ENCODE measurements at places on chromosomes 7 and 10. TPM values are rescaled to one million over a fixed set of nuclear protein-coding genes. Genes with fewer than 3 reads are reported as not detected.

DNA sequence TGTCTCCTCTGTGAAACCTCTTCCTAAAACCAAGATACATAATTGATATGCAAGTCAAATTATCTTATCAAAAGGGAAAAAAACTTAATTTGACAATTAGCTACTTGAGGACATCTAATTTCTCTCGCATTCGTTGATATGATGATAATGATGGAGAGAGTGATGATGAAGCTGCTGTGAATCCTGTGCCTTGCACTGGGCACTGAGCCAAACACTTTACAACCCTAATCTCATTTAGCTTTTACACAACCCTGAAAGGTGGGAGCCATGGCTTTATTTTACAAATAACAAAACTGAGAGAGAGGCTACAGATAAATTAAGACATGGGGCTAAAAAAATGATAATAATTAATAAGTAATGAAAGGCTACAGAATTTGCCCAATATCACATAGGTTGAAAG lies 176.0 kb downstream of the NOC3L start:
- DNase-seq = no peak

- no peak for DNase-seq
Observed at GRCh38 chr10:130658687-130659290, 522.6 kb downstream of the GLRX3 start.

GRCh38 chr7:88229302-88229995 lies 9.6 kb upstream of the SRI start:
- DNase-seq = no peak

DNA sequence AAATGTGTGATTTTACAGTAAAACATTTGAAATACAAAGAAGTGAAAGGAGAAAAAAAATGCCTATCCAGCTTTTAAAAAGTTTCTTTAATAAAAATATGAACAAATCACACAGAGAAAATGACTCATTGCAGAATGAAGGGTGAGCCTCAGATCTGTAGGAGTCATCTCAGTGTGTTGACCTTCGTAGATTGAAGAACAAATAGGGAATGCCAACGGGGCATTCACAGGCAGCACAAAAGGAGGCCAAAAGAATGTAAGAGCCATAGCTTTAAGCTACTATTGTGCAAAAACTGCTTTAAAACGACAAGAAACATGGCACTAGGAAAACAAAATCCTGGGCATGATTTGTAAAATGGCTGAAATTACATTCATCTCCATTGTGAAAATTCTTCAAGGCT lies 782.7 kb upstream of the CELF2 start:
- DNase-seq = peak; percentile 34

DNA sequence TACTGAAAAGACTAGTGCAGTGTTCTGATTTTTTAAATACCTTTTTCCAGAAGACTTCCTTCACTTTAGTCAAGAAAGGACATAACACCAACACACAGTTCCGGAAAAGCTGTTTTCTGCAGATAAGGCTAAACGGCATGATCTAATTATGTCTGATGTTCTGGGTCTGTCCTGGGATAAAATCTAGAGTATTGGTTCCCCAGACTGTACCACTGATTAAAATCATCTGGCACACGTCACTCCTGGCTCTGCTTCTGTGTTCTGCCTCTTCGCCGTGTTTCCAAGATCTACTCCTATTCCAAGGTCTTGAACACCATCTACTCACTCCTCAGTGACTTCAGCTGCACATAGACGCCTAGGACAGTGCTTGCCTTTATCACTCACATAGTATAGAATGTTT lies 100.8 kb upstream of the SFMBT2 start:
- DNase-seq = peak; percentile 51

DNA sequence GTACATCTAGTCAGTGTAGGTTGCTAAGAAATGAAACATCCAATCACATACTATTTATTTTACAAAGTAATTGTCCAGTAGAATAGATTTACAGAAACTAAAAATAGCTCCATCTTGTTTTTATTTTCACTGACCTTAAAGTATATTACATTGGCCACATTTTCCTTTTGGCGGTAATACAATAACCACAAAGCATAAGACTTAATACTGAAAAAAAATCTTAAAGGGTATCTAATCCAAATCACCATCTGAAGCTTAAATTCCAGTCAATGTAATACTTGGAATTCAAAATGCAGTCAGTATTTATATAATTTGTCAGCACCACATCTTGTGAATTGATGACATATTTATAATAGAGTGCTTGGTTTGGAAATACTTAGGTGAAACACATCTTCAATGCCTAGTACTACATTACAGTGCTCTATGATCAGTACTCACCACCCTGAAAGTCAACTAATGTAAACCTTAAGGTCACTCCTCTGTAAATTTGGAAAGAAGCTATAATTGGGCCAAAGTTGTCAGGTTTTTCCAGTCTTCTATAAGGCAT lies 8.9 kb downstream of the ANKMY2 start:
- DNase-seq = no peak

GRCh38 chr7:47267346-47267745 lies 314.6 kb downstream of the TNS3 start:
- DNase-seq = no peak

DNA sequence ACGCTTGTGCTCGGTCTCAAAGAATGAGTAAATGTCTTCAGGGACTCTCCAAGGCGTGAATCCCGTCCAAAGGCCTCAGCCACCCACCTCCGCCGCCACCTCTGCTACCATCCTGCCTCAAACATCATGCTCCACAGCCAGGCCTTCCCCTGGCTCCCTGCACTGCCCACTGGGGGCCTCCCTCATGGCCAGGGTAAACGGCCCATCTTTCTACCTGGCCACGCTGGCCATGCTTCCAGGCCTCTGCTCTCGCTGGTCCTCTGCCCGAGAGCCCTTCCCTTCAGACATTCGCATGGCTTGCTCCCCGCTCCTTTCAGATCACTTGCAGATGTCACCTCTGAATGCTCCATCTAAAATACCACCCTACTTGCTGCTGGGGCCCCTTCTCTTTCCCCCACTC lies 40.2 kb downstream of the ZNF783 start:
- DNase-seq = no peak

GRCh38 chr10:122054048-122055025 lies 65.4 kb downstream of the TACC2 start:
- DNase-seq = peak; percentile 37

DNA sequence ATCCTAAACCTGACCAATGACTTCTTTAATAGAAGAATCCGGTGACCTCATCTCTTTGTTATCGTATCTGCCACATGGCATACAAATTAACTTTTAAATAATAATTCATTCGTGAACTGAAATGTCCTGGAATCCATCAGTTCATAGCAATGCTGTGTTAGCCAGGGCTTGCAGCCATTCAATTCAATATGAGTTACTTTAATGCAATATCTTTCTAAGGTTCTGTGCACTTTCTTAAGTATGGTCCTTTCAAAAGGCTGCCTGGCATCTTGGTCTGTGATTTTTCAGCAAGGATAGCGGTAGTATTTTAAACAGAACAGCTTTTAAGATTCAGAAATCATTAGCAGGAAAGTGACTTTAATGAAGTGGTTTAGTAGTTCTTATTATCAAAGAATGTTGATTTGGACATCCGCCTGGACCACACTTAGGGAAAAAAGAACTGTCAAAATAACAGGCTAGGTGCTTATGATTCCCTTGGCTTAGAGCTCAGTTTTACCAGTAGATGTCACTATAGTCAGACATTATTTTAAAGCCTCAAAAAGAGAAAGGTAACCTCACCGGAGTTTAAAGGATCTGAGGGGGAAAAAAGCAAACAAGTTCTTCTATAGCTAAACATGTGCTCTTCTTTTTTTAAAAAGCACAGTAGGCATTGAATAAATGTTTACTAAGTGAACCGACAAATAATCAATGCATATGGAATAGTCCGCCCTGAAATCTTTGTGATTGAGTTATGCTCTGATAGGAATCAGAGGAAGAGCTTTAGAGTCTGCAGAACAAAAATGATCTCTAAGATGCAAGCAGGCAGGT lies 22.7 kb downstream of the SLC35G1 start:
- no peak for DNase-seq

- DNase-seq = no peak
Observed at GRCh38 chr10:1171182-1171581, 115.0 kb downstream of the WDR37 start.

GRCh38 chr7:23915236-23915635 lies 205.2 kb downstream of the STK31 start:
- DNase-seq = no peak

DNA sequence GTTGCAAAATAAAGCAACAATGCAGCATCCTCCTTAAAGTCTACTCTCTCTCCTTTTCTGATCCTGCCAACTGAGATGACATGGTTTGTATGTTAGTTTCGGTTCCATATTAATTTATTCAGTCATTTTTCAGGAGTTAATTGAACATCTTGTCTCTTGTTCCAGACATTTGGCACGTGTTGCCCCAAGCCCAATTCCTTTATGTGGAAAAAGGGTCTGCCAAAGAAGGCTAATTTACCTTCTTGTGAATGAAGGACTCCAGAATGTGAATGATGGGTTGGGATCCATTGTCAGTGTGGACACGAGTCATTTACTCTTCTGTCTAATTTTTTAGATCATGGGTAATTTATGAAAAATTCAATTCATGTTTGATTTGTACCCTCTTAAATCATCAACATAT lies 350.9 kb upstream of the LRGUK start:
- no peak for DNase-seq

DNA sequence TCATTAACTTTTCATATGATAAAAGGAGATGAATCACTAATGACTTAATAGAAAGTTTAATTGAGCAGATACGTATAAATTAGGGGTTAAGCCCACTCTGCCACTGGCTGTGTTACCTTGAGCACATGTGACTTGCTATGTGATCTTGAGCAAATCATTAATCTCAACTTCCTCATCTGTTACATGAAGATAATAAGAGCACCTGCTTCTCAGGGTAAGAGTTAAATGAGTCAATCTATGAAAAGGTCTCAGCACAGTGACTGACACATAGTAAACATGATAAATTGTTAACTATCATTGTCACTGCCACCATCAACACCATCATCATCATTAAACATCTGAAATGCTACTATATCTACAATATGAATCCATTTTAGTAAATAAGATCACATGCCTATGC lies 110.8 kb downstream of the TPK1 start:
- no peak for DNase-seq

DNA sequence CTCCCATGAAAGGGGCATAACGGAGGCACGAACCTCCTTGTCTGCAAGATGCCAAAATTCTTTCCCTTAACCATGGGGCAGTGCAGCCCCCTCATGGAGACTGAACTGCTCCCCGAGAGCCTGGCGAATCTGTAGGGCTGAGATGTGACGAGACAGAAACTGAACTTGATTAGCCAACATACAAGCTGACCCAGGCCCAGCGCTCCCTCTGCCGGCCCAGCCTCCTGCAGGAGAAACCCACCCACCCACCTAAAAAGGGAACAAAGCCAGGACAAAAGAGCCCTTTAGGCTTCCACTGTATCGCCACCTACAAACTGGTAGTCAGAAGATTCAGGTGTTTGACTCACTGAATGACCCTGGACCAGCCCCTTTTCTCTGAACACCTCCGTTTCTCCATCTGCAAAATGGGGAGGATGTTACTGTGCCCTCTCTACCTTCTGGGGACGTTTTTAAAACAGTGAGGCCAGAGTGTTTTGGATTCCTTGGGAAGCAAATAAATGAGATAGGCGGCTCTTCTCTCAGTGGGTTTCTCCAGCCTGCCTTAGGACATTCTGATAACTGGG lies 58.4 kb downstream of the C10orf105 start:
- DNase-seq = no peak

- no peak for DNase-seq
Observed at GRCh38 chr10:132512052-132512442, 25.5 kb upstream of the INPP5A start.

DNA sequence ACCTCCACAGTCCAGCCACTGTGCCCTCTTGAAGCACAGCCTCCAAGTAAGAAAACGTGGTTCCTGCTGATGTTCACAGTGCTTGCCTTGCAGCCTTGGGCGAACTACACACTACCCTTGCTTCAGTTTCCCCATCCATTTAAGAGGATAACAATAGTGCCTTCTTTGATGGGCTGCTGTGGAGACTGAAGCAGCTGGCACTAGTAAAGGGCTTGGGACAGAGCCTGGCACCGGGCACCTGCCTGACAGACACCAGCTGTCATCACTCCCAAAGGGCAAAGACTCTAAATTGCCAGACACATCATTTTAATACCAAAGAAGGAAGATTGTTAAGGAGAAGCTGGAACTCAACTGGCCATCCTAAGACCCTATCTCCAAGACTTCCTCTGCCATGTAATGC lies 3.1 kb upstream of the C10orf90 start:
- no peak for DNase-seq

- DNase-seq = peak; percentile 18
Observed at GRCh38 chr7:15972862-15973275, 286.4 kb upstream of the MEOX2 start.

GRCh38 chr7:40401406-40401805 lies 266.6 kb downstream of the SUGCT start:
- DNase-seq = no peak

GRCh38 chr10:67259319-67259929 lies 333.6 kb downstream of the LRRTM3 start:
- DNase-seq = no peak

GRCh38 chr10:76139431-76139830 lies 708.0 kb downstream of the LRMDA start:
- DNase-seq = no peak

- no peak for DNase-seq
Observed at GRCh38 chr7:38842746-38843145, 66.2 kb downstream of the VPS41 start.

DNA sequence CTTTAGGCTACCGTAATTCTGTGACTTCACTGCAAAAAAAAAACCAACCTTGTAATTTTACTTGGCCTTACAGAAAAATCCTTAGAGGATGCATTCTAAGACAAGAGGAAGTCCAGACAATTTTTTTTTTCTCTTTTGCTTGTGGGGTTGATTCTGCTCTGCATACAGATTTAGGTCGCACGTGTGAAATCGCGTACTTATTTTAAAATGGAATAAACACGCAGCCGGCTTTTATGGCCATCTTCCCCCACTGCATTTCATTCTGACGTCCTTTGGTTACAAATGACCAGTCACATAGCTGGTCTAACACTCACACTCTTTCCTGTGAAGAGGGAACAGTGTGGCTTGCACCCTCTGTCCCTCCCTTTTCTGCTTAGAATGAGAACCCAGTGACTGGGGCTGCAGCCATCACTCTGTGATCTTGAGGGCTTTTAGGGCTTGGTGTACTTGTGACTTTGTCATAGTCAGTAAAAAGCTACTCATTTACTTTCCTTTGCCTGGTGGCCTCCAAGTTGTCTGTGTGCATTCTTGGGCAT lies 63.6 kb upstream of the CARD11 start:
- DNase-seq = no peak

GRCh38 chr7:158695726-158696452 lies 8.7 kb downstream of the NCAPG2 start:
- DNase-seq = peak; percentile 81

FAM180A gene
- total RNA-seq = 0.17 TPM

PNLIPRP2 gene
- total RNA-seq = not detected

TMEM270 gene
- total RNA-seq = not detected

CD36 gene
- 68.8 TPM for total RNA-seq

MACROH2A2 gene
- total RNA-seq = 3.0 TPM

RAB19 gene
- total RNA-seq = not detected

IFIT5 gene
- 27.8 TPM for total RNA-seq

ZNF485 gene
- total RNA-seq = 3.2 TPM

Measured in adrenal gland (tissue), 19 donors.